ENCODE measurements at places on chromosomes 7 and 10.

GRCh38 chr10:58577437-58577777 lies 64.7 kb downstream of the BICC1 start:
- DNase-seq = no peak

DNA sequence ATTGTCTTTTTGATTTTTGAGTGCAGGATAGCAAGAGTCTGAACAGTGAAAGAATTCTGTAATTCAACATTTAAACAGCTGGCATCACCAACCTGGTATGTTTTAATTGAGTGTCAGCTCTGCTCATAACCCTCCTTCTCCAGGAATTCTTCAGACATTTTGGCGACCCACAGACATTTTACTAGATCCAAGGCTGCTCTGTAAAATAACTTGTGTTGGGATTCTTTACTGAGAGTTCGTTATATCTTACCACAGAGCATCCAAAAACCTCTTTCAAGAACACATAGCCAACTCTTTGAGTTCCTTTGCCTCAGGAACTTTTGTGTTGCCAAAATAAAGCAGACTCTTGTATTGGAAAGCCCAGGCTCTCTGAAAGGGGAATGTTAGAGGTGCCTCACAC lies 27.7 kb upstream of the SORCS3 start:
- no peak for DNase-seq

GRCh38 chr7:122762071-122762470 lies 59.3 kb upstream of the RNF148 start:
- DNase-seq = no peak

GRCh38 chr7:116601426-116601825 lies 70.6 kb upstream of the MET start:
- DNase-seq = no peak

- DNase-seq = no peak
These were observed 38.1 kb upstream of the R3HCC1L start for GRCh38 chr10:98096316-98096715.

- no peak for DNase-seq
These were observed at the start of gene ELFN1 for GRCh38 chr7:1669954-1670893. ELFN1 (plus strand) TSS chr7:1670277; CDS start chr7:1744597, 74,320 bp downstream.

All from activated CD8-positive, alpha-beta memory T cell treated with anti-CD3 and anti-CD28 coated beads for 1 hour (primary cell).